ENCODE measurements at places on chromosomes 7 and 10.

DNA sequence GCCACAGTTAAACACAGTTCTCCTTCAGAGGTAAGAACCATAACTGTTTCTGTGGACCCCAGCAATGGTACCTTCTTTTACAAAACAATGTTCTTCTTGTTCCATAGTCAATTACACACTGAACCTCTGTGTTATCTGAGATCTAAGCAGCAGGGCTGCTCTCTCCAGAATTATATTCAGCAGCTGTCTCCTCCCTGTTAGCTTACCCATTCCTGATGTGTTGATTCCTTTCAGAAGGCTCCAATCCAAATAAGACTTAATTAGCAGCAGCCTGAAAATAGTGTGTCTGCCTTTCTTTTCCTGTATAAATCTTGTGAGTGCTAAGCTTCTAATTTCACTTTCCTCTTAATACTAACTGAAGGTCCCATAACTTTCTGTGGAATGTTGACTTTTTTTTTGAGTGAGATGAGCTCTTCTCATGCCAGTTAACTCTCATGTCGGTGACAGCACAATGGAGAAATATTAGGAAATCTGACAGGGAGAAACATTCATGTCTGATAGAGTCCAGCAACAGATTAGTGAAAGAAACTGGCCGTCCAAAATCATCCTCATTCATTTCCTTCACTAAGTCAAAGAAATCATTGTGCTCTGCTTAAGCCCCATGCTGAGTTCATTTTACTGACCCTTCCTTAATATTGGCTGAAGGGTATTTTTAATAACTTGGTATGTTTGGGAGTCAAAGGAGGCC, 226.5 kb downstream of the PRKG1 start:
- no peak for DNase-seq

DNA sequence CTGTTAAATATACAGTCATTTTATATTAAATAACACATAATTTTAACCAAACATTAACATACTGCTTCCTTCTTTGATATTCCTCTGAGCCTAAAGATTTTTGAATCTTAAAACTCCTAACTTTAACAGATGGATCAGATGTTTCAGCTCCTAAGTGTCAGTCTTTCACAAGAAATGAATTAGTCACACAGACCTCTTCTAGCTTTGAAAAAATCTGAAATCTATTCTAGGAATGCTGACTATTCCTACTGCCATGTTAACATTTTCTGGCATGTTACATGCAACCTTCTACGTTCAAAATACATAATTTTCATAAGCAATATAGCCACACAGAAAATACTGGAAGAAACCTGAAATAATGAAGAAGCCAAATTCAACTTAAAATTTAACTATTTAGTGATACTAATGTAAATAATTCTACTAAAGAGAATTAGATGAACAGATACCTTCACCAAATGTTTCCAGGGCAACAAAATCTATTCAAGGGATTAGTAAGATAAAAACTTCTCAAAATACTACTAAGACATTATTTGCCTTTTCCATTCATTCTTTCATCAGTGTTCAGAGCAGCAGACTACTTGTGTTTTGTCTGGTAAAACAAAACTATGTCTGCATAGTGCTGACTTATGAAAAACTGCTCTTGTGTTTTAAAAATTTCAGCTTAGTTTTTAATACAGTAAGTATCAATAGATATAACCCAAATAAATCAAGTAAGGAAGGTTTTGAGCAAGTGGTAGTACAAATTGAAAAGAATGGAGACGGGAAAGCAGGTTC, 9.2 kb downstream of the JMJD1C start:
- DNase-seq = no peak

- no peak for DNase-seq
Observed at GRCh38 chr10:26310361-26310760, 93.8 kb downstream of the GAD2 start.

DNA sequence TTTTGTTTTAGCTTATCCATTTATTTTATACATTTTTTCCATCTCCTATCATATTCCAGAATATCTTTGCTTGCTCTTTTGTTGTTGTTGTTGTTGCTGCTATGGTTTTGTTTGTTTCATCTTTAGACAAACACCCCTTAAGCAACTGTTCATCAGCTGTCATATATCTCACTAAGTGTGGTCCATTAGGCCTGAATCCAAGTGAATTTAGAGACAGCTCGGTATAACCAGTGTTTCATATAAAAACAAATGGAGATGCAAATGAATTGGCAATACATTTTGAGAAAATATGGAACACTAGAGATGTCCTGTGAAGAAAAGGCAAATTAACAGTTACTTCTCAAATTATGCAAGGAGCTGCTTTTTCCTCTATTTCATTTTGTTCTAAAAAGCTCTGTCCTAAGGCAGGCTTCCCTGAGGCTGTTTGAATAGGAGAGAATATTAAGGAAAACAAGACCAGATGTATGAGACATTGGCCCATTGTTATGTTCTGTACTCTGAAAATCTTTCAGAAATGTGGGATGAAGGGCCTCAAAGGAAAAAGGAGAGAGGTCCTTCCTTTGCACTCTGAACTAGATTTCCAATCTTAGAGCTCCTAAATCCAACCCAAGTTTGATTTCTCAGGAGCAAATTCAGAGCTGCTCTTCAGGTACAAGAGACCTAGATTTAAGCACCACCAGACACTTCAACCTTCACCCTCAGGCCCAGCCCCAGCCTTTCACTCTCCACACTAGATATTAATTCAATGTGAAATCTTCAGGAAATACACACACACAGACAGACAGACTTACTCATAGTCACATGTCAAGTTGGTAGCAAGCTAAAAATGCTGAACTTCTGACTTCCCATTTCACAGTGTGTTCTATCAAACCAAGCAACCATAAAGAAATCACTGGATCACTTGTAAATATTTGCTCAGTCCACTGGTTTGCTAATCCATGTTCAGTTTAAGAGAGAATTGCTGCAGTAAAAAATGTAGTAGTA, 5.4 kb downstream of the TFEC start:
- DNase-seq = no peak

DNA sequence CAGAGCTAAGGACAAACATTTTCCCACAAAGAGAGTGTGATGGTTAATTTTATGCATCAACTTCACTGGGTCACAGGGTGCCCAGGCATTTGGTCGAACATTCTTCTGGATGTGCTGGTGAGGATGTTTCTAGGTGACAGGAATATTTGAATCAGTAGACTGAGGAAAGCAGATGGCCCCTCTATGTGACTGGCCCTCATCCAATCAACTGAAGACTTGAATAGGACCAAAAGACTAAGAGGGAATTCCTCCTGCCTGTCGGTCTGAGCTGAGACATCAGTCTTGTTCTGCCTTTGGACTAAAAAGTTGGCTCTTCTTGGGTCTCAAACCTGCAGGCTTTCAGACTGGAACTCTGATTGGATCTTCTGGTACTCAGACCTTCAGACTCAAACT, 44.4 kb downstream of the AFAP1L2 start:
- no peak for DNase-seq

GRCh38 chr7:70678621-70679251, 453.2 kb upstream of the GALNT17 start:
- no peak for DNase-seq

- DNase-seq = no peak
Observed at GRCh38 chr7:143042159-143042789, 9.9 kb upstream of the OR6V1 start.

- DNase-seq = no peak
Observed at GRCh38 chr7:104111271-104111670, 96.5 kb downstream of the ORC5 start.

- no peak for DNase-seq
Observed at GRCh38 chr7:131381069-131381838, 53.6 kb downstream of the MKLN1 start.

- no peak for DNase-seq
Observed at GRCh38 chr7:155724327-155725005, 80.0 kb downstream of the RBM33 start.

DNA sequence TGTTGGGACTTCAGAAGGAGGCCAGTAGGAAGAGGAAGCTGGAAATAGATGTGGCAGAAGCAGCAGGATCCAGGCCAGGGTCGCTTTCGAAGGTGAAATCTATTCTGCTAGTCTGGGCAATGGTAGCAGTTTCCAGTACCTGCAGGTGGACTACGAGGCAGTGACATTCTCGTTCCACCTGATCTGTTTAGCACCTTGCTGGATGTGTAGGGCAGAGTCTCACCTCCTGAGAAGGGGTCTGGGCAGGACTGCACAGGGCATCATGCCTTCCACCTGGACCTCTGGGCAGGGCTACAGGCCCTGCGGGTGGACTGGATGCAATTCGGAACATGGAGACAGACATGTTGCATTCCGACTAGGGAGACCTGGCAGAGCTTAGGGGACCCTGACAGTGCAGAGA, 254.8 kb upstream of the ZNF32 start:
- no peak for DNase-seq

- no peak for DNase-seq
Observed at GRCh38 chr10:30765616-30766015, 136.1 kb upstream of the LYZL2 start.

GRCh38 chr7:8613191-8613590, 179.8 kb downstream of the NXPH1 start:
- no peak for DNase-seq

DNA sequence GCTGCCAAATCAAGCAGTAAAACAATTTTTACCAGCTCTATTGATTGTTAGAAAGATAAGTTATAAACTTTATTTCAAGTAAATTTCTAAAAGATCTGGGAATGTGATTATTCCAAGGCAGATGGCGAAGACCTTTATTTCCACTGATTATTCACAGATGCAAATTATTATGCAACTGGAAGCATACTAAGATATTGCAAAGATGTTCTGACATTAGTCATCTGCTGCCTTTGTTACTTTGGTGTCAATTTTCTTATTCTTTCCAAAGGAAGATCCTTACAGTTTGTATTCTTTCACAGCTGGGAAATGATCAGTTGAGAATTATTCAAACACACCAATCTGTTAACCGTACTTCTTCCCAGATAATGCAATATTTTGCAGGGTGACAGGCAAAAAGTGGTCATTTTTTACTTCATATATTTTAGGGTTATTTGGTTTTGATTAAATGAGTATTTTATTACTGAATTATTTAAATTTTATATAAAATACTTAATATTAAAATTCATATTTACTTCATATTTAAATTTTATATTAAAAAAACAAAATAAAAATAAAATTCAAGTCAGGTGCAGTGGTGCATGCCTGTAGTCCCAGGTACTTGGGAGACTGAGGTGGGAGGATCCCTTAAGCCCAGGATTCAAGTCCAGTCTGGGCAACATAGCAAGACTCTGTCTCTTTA, 171.3 kb downstream of the FZD1 start:
- DNase-seq = no peak

- no peak for DNase-seq
Observed at GRCh38 chr10:48520594-48520993, 84.3 kb downstream of the ARHGAP22 start.

- no peak for DNase-seq
Observed at GRCh38 chr7:128773604-128774003, 2.0 kb downstream of the OPN1SW start.

GRCh38 chr7:39674406-39674805, 51.0 kb downstream of the RALA start:
- DNase-seq = no peak

- no peak for DNase-seq
Observed at GRCh38 chr10:31464552-31464951, 145.5 kb downstream of the ZEB1 start.

- DNase-seq = no peak
Observed at GRCh38 chr10:51860257-51860656, 160.9 kb upstream of the CSTF2T start.

DNA sequence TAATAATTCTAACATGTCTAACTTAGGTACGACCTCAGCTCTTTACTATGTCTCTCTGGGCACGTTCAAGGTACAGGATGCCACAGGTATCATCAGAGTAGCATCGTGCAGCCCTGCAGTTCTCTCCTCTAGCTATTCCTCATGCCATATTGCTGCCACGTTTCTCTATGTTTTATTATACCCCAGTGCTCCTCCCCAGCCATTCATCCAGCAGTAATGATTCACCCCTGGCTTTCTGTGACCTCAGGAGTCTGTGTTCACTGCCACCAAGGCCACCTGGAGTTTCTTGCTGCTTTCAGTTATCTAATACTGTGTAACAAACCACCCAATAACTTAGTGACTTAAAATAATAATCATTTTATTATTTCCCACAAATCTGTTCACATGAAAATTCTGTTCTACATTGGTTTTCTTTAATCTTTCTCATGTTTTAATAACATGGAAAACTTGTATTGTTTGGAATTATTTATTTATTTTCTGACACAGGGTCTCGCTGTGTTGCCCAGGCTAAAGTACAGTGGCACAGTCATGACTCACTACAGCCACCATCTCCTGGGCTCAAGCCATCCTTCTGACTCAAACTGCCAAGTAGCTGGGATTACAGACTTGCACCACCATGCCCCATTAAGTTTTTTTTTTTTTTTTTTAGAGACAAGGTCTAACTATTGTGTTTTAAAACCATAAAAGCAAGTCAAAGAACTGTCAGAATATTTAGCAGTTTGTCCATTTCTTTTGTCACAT, 21.8 kb downstream of the REEP3 start:
- DNase-seq = no peak

- peak; percentile 5 for DNase-seq
Observed at GRCh38 chr10:95560278-95561176, 644 bp downstream of the SORBS1 start.

- DNase-seq = no peak
Observed at GRCh38 chr10:490891-491571, 198.4 kb downstream of the DIP2C start.

DNA sequence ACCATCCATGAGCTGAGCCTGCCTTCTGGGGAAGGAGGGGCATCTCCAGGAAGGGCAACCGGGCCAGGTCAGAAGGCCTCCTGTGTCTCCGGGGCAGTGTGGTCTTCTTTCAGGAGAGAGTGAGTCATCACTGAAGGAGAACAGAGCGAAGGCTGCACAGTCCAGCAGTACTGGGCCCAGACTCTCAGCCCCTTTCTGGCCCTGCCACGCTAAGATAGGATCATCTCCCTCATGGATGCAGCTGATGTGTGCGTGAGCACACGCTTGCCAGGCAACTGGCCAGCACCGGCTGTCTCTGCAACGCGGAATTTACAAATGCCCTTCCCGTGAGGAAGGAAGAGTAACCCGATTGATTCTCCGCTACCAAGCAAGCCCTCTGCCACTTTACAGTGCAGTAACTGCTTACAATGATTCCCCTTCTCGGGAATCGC, 328.2 kb downstream of the TNS3 start:
- DNase-seq = no peak

DNA sequence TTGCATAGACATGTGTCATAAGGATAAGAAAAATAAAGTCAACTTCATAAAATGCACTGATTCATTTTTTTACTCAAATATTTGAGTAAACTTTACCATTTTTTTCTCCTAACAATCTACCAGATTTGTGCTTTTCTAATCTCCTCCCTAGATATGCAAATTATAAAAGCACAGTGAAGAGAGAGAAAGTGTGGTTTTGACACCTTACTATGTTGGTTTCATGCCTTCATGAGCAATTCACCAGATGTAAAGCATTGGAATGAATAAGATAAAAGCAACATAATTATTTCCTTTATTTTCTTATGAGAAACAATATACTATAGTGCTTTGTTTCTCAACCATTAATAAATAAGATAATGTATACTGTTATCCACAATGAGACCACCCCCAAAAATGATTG, 432.5 kb upstream of the PCDH15 start:
- no peak for DNase-seq

GRCh38 chr7:135499818-135500217, 10.1 kb downstream of the CNOT4 start:
- no peak for DNase-seq

Measured in stimulated activated CD4-positive, alpha-beta T cell treated with anti-CD3 and anti-CD28 coated beads, TNF-alpha, amount 100 ng/mL, for 1 hour (primary cell).